ENCODE measurements at places on chromosomes 5 and 9.

DNA sequence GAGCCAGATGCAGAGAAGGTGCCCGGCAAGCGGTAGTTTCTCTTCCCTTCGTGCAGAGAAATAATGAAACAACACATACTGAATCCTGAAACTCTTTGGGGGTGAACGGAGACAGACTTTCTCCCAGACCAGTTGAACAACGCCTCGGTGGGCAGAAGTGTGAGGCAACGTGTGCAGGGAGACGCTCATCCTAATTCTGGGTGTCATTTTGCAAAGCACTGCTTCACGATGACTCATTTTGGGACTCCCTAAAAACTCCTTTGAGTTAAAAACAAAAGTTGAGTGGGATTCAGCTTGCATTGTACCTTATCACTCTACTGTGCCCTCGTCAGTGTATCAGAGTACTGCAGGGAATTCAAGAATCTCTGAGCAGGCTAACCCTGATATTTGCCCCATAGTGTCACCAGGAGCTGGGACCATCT is 3.5 kb upstream of the NEK6 start:
- DNase-seq = no peak

- DNase-seq = no peak
These were observed 379 bp upstream of the TICAM2 start for GRCh38 chr5:115602591-115603125.

DNA sequence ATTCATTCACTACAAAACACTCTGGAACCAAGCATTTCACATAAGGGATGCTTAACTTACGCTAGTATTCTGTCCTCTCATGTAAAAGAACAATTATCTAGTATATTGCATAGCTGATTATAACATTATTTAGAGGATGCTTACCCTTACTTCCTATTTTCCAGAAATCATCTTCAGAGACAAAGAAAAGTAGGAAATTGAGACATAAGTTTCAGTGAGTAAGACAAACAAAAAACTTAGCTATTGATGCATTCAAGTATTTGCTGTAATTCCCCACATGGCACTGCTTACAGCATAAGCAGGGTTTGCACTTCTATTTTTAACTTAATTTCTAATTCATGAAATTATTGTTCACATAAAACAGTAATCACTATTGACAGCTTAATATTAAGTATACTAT is 104.8 kb upstream of the SREK1 start:
- DNase-seq = no peak

- DNase-seq = no peak
These were observed 212.2 kb downstream of the PDZD2 start for GRCh38 chr5:31850981-31851689.

GRCh38 chr9:86730163-86730928 is 217.0 kb downstream of the GAS1 start:
- DNase-seq = no peak

All from activated CD8-positive, alpha-beta memory T cell treated with anti-CD3 and anti-CD28 coated beads for 4 hours (primary cell).